ENCODE measurements at places on chromosomes 5 and 9. TPM values are rescaled to one million over a fixed set of nuclear protein-coding genes. Genes with fewer than 3 reads are reported as not detected.

Gene NSG2
- total RNA-seq, result 6.5 TPM

- no peak for DNase-seq
Observed at GRCh38 chr5:151036556-151036955, 16.2 kb downstream of the GPX3 start.

DNA sequence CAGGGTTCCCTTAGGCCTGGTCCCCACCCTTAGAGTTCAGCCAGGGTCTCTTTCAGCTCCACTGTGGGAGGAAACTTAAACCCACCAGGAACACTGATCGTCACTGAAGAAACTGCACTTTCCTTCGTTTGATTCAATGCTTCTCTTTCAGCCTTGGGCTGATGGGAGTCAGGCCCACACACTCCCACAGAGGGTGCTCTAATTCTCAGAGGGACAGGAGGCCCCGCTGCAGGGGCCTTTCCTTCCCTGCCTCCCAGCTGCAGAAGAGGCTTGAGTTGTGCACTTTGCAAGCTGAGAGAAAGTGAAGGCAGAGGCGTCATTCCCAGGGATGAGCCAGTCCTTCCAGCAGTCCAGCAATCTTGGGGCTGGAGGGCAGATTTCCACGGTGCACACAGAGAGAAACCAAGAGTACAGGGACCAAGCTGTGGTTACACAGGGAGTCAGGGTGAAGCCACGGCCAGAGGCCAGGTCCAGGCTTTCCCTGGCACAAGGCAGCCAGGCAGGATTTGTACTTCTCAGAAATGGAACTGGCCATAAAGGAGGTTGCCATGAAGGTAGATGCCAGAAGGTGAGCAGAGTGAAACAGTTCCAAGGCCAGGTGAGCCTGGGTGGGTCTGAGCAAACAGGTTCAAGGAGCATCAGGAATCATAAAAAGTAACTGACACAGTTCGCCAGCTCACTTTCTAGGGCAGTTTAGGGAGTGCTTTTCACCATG lies 10.4 kb upstream of the GLIPR2 start:
- DNase-seq, result no peak

Gene ISOC1
- total RNA-seq, result 22.2 TPM

Gene C9orf50
- total RNA-seq, result not detected

DNA sequence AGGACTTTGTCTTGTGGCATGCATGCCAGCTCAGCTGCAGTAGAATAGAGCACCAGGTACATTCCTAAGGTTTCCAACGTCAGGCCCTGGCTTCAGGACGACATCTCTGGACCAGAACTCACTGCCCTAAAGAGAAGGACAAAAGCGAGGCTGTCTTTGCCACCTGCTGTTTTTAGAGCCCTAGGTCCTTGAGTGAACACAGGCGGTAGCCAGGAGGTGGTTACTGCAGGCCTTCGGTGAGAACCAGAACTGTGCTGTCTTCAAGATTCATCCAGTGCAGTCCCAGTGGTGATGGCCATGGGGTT lies 288.9 kb upstream of the CDH18 start:
- no peak for DNase-seq

GRCh38 chr5:139147483-139148087 lies 50.6 kb downstream of the SIL1 start:
- DNase-seq, result no peak

- DNase-seq, result no peak
Observed at GRCh38 chr5:176921714-176922113, 22.6 kb upstream of the HK3 start.

- DNase-seq, result no peak
Observed at GRCh38 chr9:126611193-126611591, 2.5 kb upstream of the LMX1B start.

GRCh38 chr9:126275386-126276001 lies 51.1 kb upstream of the MVB12B start:
- no peak for DNase-seq

GRCh38 chr9:20441711-20442423 lies 180.4 kb downstream of the MLLT3 start:
- DNase-seq, result no peak

DNA sequence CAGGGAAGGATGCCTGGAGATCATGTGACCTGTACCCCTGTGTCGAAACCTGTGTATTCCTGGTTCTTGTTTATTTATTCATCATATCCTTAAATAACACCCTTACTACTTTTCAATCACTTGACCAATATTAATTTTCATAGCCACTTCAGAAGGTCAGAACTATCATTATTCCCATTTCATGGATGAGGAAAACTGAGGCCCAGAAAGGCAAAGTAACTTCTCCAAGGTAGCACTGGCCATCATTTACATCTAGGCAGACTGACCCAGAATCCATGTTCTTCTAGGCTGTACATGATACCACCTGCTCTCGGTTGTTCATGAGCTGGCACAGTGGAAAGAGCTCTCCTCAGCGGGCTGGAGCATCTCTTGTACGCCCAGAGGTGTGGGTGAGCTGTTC lies 49.4 kb downstream of the KCNIP1 start:
- DNase-seq, result no peak

DNA sequence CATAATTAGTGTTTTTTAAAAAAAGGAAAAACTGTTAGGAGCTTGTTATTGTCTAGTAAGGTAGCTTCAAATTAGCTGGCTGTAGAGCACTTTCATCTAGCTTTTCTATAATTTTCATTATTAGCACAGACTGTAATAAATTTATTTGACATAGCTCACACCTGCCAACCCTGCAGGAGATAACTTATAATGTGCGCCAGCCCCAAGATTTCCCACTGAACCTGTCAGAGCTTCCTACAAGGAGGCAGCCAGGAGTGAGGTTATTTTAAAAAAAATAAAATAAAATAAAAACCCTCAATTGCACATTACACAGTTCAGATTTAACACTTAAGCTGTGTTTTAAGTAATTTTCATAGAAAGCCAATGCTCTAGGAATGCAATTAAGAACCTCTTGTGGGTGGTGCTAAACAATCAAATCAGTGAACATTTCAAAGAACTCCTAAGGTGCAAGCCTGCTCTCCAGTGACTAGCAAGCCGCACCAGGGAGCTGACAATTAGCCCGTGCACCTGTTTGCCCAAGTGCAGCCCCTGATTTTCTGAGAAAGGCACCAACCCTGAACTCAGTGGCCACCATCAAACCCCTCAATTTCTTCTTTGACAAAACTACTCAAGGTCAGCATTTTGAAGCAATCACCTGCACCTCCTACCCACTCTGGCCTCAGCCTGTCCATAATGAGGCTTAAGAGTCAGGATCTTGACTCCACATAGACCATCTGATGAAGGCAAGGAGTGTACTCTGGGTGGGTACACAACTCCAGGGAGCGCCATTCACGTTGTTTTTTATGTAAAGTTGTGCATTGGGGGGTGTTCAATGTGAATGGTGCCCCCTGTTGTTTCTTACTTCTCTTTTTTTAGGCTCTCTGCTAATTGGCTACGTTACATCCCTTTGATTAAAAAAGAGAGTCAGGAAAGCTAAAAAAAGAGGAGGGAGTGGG lies 385.3 kb upstream of the WWC1 start:
- DNase-seq, result no peak

DNA sequence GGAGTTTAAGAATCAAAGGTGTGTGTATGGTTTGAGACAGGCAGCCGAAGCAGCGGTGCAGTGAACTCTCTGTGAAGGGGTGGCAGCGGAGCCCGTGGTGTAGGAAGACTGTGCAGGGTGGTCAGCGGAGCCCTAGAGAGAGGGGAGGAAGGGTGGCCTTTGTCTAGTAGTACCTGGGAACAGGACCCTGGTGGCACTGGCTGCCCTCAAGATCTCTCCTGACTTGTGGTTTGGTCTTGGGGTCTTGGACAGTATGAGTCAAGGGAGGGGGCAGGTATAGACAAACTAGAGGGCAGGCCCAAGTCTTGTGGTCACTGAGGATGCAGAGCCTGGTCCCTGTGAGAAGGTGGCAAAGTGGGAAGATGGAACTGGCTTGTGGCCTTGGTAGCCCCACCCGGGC lies 7.1 kb upstream of the NKX2-5 start:
- no peak for DNase-seq

Gene TOMM5
- 292 TPM for total RNA-seq

GRCh38 chr5:126847826-126848251 lies 70.9 kb downstream of the LMNB1 start:
- no peak for DNase-seq

Gene FXN
- 2.8 TPM for total RNA-seq

DNA sequence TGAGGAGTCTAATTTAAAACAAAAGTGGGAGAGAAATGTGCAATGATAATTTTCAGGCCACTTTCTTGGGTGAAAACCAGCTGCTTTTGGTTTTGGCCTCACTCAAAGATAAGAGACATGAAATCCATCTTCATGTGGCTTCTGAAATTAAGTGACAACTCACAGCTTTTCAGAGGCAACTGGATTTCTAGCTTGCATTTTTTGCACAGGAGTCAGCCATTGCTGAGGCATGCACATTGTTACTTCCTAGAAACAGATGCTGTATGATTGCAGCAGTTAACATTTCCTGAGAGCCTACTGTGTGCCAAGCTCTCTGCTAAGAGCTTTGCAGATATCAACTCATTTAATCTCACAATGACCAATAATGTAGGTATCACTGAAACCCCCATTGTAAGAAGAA lies 562.6 kb downstream of the NR2F1-AS1 start:
- DNase-seq, result no peak

Gene PAIP2
- 41.9 TPM for total RNA-seq

Gene PTPN3
- total RNA-seq, result 14.8 TPM

DNA sequence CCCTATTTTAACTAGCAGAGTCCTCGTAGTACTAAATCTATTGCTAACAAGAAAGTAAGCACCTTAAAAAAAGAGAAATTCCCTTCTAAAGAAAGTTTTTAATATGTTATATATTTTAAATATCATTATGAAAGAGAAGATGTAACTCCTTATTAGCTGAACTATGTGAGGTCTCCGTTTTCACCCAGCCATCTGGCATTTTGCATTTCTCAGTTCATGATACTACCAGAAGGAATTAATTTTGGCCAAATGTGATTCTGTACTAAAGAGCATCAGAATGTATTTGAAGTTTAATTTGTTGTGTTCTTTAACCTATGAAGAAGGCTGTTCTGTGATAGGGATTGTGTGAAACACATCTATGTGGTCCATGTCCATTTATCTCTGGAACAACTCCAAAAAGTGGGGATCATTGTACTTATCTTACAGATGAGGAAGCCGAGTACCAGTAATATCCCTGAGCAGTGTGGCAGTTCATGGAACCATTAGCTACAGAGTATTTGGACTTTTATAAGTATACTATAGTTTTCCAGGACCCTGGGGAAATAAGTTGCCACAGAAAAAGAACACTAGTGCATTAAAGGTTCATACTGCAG lies 29.8 kb downstream of the TNFAIP8 start:
- no peak for DNase-seq

DNA sequence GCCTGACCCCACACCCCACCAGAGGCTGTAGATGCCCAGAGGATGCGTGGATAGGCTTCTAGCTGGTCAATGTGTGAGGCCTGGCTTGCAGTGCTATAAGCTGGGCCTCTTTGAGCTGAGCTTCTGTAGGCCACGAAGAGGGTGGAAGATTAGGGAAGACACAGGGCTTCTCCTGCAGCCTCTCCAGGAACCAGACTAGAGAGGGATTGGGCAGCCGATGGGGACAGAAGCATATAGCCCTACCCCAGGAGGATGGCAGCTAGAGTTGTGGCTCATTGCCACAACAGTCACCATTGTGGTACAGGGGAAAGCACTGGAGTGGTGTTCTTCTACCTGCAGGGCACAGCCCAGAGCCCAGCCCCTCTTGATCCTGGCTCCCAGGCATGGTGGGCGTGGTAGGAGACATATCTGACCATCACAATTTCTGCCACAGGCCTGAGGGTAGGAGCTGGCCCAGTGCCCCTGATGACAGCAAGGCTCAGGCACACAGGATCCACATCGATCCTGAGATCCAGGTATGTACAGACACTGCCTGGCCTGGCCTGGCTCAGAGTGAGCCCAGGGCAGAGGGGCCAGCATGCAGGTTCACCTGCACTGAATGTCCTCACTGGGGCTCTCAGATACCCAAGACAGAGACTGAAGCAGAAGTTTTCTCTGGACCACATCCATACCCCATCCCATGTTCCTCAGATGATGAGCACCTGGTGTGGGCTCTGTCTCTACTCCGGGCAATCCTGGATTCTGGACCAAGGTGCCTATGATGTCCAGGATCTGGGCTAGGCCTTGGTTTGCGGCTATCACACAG lies 8.7 kb downstream of the PDLIM4 start:
- no peak for DNase-seq

GRCh38 chr5:14156290-14156649 lies 13.1 kb downstream of the TRIO start:
- no peak for DNase-seq

Gene GFI1B
- not detected for total RNA-seq

DNA sequence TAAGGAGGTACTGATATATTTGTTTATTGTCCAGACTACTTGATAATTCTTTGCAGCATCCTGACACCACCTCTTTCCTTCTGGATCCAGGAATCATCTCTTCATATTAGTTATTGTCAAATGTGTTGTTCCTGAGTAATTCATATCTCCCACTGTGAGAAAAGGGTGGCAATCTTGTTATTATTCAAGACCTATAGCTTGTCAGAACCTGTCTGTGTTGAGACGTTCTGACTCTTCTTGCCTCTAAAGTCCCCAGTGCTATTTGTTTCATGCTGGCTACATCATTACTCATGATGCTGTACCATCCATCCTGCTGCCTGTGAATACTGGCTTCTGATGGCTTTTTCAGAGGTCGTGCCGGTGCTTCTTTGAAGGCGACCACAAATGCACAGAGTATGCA lies 68.7 kb upstream of the TAF11L2 start:
- DNase-seq, result no peak

DNA sequence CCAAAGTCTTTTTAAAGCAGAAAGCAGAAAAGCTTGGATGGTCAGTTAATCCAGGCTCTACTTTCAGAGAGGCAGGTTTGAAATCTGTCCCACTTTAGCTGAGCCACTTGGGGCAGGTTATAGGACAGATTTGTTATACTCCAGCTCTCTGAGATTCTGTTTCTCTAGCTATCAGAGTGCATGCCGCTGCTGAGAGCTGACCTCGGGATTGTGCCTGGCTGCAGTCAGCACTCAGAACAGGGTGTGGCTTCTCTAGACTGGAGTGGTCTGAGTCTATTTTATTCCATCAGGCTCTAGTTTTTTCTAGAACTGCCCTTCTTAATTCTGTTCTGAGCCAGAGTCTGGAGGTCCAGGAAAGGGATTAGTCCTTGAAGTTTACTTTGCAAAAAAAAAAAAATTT lies 67.7 kb downstream of the NDFIP1 start:
- no peak for DNase-seq

Gene SCAMP1
- total RNA-seq, result 23.3 TPM

DNA sequence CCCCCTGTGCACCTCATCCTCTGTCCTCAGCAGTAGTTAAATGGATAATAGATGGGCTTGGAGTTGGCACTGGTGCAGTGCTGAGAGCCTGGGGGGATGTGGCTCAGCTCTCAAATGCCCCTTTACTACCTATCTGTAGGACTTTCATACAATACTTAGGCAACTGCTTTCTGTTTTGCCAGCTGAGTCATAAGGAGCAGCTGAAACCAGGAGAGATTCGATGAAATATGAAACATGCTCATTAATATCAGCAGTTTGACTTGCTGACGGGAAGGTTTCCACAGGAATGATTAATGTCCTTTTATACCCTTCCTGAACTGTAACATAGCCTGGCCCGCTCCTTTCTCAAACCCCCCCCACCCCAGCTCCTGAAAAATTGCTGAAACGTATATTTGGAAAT lies 142.6 kb downstream of the SAXO1 start:
- DNase-seq, result no peak

Gene PPWD1
- 16.5 TPM for total RNA-seq

- DNase-seq, result no peak
Observed at GRCh38 chr5:29460971-29461559, 1732.4 kb upstream of the CDH6 start.

- peak; percentile 64 for DNase-seq
Observed at GRCh38 chr9:4301971-4302427, 2.1 kb upstream of the GLIS3 start.

Data from Caki2 (cell line).